Left cardiac atrium (tissue), 4 donors: ENCODE measurements at places on chromosomes 1 and 21. TPM values are rescaled to one million over a fixed set of nuclear protein-coding genes. Genes with fewer than 3 reads are reported as not detected.
A peak's percentile ranks its signal among the peaks of the same experiment; 100 is the strongest.

DNA sequence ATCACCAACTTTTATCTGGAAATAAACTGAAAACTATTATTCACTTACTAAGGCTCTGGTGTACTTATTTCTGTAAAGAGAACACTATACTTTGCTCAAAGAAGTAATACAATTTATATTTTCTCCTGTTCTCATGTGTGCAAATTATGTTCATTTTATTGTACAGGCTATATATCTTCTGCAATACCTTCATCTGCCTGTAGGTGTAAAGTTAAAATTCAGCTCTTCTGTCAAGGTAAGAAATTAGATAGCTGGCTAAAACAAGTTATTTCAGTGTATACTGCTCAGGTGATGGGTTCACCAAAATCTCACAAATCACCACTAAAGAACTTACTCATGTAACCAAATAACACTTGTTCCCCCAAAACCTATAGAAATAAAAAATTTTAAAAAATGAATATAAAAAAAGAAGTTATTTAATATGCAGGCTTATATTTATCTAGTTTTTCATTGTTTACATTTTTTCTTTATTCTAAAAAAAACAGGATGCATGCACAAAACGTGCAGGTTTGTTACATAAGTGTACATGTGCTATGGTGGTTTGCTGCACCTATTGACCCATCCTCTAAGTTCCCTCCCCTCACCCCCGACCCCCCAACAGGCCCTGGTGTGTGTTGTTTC is 81.5 kb downstream of the PTGER3 start:
- DNase-seq = no peak

GRCh38 chr1:224404916-224405603 is 29.5 kb downstream of the WDR26 start:
- no peak for DNase-seq

DNA sequence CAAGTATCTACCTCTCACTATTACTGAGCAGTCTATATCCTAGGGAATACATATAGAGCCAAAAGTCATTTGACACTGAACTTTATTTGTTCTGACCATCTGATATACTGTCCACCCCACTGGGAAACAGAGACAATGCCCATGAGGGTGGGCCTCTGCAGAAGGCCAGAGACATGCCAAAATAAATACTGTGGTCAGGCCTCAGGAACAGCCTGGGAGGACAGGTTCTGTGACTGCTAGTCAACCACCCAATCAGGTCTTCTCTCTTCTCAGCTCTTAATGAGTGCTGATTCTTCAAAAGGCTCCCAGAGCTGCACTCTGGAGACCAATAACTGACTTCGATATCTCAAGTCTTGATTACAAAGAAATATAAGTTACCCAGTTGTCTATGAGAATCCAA is 5.5 kb upstream of the ANKRD35 start:
- no peak for DNase-seq

RIMKLA gene
- total RNA-seq = 7.9 TPM

- no peak for DNase-seq
These were observed 39.1 kb upstream of the GBP5 start for GRCh38 chr1:89311757-89312156.

DNA sequence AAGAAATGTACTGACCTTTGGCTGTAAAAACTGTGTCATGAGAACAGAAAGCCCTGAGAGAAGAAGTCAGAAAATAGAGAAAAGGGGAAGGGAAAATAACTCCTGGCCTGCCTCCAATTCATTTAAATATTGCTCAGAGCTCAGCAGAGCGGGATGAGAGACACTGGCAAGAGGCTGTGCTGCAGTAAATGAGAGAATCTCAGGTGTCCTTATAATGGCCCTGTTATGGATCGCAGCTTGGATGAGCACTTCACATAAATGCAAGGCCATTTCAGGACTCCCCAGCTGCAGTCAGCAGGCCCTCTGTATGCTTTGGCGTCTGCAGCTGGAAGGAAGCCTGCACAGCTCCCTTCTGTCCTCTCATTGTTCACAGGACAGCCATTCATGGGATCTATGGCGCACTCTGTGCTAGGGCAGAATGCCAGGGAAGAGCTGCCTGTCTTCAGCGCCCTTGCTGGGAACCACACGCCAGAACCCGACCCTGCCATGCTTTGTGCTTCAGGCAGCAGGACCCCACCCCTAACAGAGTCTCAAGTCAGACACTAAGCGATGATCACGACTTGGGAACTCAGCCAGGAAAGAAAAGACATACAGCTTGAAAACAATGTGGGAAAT is 20.7 kb upstream of the ABCB10 start:
- peak; percentile 67 for DNase-seq

FMO2 gene
- 41.7 TPM for total RNA-seq

GRCh38 chr1:40450495-40451237 is 390 bp downstream of the ZFP69B start:
- peak; percentile 46 for DNase-seq

- DNase-seq = no peak
These were observed 44.8 kb downstream of the SYT2 start for GRCh38 chr1:202665417-202665816.

DNA sequence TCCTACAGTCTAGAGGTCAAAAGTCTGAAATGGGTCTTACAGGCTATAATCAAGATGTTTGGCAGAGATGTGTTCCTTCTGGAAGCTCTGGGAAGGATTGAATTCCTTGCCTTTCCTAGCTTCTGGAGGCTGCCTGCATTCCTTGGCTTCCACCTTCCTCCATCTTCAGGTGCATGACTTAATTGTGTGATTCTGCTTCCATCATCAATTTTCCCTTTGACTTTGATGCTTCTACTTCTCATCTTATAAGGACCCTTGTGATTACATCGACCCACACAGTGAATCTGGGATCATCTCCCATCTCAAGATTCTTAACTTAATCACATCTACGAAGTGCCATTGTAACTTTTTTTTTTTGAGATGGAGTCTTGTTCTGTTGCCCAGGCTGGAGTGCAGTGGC is 111.4 kb downstream of the UCK2 start:
- no peak for DNase-seq

DNA sequence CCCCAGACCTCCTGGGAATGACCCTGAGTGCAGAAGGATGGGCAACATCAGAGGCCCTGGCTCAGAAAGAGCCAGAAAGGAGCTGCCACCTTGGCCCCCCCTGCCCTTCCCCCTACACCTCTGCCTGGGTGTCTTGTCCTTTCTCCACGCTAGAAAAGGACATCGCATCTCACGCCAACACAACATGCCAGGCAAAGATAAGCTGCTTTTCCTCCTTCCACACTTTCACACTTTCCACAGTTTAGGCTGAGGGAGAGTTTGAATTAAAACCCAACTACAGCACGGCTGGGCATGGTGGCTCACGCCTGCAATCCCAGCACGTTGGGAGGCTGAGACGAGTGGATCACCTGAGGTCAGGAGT is 109.5 kb downstream of the SPSB1 start:
- peak; percentile 43 for DNase-seq

PGLYRP4 gene
- total RNA-seq = not detected

DNA sequence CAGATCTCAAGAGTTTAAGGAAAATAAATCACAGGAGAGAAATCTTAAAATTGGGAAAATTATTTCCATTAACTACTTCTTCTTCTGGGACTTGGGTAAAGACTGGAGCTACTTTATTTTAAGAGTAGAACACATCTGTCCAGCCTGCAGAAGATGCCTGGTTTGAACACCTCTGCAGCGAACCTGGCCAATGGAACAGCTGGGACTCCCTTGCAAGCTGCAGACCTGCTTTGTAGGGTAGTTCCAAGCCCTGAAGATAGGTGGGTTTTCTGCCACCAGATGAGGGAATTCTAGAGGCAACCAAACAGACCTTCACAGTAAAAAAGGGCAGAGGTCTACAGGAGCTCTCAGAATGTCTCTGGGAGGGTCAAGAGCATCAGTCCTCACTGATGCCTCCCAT is 86.5 kb upstream of the CACNA1E start:
- DNase-seq = no peak

- DNase-seq = no peak
These were observed 158.9 kb upstream of the PROX1 start for GRCh38 chr1:213828867-213829266.

TRAF3IP3 gene
- 2.7 TPM for total RNA-seq

SPRR2A gene
- not detected for total RNA-seq

DNA sequence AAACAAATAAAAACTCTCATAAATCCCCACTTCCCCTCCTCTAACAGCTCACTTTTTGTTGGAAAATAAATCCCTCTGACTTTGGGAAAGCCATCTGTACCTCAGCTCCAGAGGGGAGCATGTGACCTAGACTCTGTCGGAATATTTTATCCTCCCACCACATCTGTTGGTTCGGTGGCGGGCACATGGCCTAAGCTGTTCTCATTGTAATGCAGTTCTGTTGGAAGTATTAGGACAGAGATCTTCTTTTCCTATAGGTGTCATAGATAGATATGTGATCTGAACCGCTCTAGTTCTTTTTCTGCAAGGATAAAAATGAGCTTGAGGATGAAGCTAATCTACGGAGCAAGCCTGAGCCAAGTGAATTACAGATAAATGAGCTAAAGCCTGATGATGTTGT is 50.5 kb upstream of the EPS8L3 start:
- DNase-seq = no peak

GRCh38 chr1:41783189-41783639 is 135.5 kb downstream of the HIVEP3 start:
- no peak for DNase-seq

DNA sequence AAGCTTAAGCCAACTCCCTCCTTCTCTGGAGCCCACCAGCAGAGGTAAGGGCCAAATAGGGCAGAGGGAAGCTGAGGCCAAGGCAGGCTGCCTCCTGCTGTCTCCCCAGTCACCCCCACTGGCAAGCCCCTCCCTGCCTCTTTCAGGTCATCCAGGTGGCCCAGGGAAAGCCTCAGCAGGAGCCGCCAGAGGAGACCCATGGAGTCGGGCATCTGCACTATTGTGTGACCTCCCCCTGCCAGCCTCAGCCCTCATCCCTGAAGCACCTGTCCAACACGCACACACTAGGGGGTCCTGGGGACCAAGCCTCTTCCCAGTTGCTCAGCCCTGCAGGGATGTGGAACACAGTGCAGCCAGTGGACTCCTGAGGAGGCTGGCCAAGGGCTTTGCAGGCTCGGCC is 5.3 kb upstream of the NAXE start:
- DNase-seq = no peak

DNA sequence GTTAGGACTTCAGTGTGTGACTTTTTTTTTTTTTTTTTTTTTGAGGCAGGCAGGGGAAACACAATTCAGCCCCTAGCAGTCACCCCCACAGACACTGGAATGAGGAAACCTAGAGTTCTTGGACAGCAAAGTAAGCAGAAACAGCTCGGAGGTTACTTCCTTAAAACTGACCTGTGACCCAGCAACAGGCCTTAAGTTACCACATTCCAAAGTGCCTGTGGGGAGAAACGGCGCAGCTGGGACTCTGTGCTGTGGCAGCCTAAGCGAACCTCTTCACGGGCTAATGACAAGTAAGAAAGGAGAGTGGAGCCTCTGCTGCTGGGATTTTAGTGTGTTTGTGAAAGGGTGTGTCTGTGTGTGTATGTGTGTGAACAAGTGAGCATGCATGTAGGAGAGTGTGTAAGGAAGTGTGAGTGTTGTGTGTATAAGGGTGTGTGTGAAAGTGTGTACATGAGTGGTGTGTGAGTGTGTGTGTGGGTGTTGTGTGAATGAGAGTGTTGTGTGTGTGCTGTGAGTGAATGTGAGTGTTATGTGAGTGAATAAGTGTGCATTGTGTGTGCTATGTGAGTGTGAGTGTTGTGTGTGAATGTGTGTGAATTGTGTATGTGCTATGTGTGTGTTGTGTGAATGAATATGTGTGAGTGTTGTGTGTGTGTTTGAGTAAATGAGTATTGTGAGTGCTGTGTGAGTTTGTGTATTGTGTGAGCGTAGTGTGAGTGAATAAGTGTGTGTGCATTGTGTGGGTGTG is 180.8 kb downstream of the BRINP2 start:
- DNase-seq = no peak

DNA sequence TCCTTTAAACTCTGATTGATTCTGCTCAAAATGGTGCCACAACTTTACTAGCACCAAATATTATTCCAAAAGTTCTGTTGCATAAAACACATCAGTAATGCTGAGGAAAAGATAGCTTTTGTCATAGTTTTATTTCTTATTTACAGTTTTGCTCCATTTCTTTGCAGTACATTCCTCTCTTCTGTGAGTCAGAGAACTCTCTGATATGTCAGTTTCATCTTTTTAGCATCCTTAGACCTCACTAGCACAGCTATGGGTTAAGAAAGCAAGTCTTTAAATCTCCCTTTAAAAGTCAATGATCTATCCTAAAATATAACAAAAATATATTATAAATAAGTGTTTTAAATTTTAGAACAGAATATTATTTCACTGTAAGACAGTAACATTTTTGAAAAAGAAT is 356.6 kb upstream of the SNX7 start:
- no peak for DNase-seq

GRCh38 chr1:212828395-212828794 is 19.1 kb downstream of the SPATA45 start:
- no peak for DNase-seq

FMO1 gene
- total RNA-seq = 0.62 TPM

- DNase-seq = no peak
These were observed 1130.3 kb downstream of the PLA2G4A start for GRCh38 chr1:187959062-187959461.

- no peak for DNase-seq
These were observed 46.6 kb downstream of the ARHGEF11 start for GRCh38 chr1:156998840-156999500.

- no peak for DNase-seq
These were observed 186.8 kb upstream of the MAP1LC3C start for GRCh38 chr1:242185731-242186130.

DNA sequence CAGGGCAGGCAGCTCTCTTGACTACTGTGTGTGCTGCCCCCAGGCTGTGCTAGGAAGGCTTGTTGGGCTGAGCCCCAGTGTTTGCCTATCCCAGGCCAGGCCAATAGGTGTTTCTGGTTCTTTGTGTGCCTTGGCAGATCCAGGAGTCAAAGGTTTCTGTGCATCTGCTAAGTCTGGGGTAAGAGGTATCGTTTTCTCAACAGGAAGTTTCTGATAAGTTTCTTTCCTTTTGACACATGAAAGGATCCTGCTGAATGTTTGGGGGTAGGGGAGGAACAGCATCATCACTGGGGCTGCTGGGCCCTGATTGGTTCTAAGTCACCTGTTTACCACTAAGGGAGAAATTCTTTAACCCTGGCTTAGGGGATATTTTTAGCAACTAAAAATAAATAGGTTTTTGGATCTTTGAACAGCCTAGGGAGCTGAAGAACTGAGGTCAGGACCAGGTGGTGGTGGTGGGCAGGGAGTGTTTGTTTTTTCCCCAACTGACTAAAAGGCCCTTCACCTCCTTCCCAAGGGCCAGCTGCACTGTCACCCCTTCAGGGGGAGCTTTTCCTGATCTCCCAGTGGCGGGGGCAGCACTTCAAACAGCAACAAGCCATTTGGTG is 85.1 kb downstream of the KCNN3 start:
- peak; percentile 61 for DNase-seq
